ENCODE measurements at places on chromosomes 13 and 19.

DNA sequence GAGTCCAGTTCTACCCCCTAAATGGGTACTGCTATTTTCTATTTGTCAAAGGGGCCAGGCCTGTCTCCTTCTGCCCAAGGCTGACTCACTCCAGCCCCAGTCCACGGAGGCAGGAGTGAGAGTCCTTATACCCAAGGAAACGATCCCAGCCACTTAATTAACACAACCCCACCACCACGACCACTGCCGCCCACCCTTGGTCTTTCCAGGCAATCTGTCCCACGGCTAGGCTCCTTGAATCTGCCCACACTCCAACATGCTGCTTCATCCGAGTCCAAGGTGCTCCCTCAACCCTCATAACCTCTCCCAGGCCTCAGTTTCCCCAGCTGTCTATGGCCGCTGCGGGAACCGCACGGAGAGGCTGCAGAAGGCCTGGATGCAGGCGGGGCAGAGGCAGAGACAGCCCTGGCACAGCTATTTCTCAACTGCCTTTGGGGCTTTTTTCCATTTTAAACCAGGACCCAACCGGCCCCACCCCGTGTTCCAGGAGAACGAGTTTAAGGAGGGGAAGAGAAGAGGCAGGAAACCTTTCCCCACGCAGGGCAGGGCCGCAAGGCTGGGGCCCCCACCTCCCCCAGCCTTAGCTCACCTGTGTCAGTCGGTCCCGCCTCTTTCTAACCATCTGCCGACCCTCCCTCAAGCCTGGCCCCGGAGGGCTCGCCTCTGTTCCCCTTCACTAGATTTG lies 746 bp downstream of the RAB3D start:
- DNase-seq: no peak

DNA sequence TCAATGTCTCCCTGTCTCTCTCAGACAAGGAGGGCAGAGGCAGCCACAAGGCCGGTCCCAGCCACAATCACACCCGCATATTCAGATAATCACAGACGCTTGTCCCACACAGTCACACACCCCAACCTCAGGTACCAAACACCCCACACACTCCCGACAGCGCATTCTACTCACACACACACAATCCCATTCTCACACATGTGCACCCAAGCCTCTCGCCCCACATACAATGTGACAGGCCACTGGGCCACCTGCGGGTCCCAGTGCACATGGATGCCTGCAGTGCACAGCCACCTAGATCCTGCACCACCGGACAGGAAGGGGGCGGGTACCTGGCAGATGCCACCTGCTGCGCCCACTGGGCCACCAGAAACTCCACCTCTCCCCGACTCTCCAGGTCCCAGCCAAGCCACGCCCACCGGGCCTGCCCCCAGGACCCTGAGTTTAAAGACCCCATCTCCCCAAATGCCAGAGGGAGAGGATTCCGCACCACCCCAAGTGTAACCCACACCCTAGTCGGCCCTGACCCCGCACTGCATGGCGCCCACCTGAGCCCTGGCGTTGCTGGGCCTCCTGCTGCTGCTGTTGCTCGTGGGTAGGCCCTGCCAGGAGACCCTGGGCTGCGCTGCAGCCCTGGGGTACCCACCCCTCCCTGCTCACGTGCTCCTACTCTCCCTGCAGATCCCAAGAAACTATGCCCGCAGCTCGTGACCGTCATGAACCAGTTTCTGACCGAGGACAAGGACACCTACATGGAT lies 10.6 kb downstream of the SCGB2B2 start:
- DNase-seq: no peak

- DNase-seq: no peak
These were observed 89.9 kb downstream of the FGF14 start for GRCh38 chr13:102311901-102312300.

GRCh38 chr13:27044837-27045570 lies 126.6 kb downstream of the USP12 start:
- DNase-seq: no peak

GRCh38 chr13:42490676-42491075 lies 83.3 kb upstream of the TNFSF11 start:
- no peak for DNase-seq
